ENCODE measurements at places on chromosomes 5 and 9.
A peak's percentile ranks its signal among the peaks of the same experiment; 100 is the strongest.

DNA sequence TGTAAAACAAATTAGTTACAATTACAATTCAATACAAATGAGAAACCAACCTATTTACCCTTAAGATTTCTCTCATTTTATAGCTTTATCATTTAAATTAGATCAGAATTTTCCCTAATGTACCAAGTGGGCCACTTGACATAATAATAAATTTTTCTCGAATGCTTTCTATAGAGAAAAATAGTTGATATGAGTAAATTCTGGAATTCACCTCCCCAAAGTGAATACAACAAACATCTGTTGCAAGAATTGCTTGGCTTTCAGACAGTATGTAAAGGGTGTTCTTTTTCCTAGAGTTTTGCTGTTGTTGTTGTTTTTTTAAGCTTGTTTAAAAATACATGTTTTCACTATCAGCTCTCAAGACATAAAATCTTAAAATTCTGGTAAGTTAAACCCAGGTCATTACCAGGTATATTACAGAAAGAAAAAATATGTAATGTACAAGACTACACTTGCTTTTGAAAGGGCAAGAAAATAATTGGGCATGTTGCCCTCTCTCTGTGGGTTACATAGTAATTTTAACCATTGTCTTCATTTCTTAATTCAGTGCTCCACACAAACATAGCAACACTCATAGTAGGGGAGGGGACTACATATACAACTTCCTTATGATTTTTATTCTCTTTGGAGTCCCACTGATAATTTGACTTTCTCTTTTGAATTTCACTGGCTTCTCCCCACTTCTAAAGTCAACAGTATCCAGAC, 200.6 kb downstream of the ARL15 start:
- DNase-seq = no peak

DNA sequence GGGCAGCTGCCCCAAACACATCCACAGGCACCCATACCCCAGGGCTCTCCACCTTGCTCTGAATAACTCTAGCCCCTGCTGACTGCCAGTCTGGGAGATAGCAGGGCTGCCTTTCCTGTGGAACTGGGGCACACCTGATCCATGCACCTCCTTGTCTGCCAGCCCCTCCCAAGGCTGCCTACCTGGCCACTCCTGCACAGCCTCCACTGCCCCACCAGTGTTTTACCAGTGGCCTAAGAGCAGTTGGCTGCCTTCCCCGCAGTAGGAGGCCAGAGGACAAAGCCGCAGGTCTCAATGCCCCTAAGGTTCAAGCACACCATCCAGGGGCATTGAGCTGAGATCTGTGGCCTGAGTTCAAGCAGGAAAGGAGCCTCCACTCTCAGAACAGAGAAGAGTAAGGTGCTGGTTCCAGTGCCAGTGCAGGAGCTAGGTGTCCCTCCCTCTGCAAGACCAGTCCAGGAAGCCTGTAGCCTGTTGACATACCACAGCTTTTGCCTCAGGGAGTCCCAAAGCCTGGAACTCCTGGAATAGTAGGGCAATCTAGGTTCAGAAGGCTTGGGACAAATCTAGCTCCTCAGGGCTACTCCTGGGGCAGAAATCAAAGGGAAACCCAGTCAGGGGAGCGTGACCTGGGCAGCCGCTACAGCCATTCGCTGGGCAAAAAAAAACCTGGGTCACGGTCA, 514.5 kb upstream of the PTGER4 start:
- DNase-seq = no peak

GRCh38 chr9:124849801-124850200, 3.5 kb upstream of the WDR38 start:
- no peak for DNase-seq

GRCh38 chr5:117188211-117188610, 613.6 kb upstream of the SEMA6A start:
- no peak for DNase-seq

DNA sequence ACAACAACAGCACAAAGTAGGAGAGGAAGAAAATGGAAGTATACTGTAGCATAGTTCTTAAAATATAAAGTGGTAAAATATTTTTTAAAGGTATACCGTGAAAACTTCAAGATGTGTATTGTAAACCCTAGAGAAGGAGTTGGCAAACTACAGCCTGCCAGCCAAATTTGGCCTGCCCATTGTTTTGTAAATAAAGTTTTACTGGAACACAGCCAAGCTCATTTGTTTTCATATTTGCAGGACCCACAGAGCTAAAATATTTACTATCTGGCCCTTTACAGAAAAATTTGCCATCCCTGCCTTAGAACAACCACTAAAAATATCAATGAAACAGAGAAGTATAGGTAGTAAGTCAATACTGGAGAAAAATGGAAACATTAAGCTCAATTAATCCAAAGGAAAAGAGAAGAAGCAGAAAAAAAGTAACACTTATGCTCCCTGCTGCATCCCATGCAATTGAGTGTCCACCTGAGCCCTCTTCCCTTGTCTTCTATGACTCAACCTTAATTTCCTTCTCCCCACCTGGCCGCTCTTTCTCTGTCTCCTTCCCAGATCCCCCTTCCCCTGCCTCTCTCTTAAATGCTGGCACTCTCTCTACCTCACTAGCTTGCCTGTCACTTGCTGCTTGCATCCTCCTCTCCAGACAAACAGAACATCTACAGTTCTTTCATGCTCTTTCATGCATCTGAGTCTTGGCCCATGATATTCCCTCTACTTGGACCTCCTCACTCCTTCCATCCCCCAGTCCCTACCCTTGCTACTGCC, 50.6 kb upstream of the FER start:
- peak; percentile 19 for DNase-seq

DNA sequence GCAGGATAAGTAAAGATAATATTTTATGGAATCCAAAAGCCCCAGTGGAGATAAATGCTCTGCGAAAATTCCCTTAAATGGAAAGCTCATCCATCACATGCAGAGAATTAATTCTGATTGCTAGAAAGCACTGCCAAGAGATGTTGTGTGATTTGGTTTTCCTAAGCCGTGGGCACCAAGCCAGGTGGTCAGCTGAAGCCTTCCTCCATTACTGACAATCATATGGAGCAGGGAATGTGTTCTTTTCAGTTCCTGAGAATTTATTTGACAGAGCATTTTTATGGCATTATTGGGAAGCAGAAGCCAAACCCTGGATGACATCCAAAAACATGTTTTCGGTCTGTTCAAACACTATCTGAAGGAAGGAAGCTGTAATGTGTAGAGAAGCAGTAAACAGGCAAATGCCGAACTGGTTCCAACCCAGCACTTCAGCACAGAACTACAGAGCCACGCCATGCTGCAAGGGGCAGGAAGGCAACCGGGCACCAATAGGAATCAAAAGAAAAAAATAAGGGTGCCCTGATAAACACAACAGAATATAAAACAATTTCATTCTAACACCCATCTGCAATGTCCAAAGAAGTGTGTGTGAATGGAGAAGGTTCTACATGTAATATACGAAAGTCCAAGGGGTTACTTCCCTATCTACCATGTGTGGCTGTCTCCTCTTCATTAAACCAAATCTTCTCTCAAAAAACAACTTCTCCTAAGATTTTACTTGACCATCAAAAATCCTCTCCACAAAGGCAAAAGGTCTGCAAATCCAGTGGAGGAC, 12.3 kb downstream of the ARSB start:
- DNase-seq = no peak

DNA sequence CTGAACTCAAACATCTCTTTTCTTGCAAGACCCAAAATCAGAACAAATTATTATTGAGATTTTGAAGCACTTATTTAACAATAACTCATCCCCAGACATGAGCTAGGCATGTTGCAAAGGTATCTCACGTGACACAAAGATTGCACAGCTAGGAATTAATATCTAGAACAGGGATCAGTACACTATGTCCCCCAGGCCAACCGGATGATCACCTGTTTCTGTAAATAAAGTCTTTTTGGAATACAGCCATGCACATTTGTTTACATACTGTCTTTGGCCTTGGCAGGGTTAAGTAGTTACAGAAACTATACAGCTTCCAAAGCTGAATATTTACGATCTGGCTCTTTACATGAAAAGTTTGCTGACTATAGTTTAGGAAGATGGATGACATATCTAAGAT, 287.7 kb downstream of the ACTL7B start:
- DNase-seq = no peak

- peak; percentile 27 for DNase-seq
Observed at GRCh38 chr9:121169094-121169601, 32.5 kb downstream of the RAB14 start.

DNA sequence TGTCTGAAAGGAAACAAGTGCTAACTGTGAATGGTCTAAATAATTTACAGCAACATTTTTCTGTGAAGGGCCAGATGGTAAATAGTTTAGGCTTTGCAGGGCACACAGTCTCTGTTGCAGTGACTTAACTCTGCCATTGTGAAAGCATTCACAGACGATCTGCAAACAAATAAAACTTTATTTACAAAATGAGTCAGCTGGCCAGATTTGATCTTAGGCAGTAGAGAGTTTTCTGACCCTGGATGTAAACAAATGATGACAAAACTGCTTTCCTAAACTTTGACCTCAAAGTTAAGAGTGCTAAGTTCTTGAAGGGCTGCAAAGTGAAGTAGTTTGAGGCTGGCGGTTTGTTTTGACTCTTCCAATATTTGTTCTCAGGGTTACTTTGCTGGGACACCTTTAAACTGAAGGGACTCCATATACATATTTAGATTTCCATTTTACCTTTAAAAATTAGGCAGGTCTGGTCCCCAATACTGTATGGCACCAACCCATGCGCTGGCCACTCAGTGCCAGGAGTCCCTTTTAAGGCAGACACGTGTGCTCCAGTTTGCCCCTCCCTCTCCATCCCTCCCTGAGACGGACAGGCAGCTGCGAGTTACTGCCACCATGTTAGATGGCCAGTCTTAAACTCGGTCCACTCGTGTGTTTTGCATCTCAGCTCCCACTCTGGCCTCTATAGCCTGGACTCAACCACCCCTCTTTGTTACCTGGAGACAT, 4.0 kb upstream of the ADAMTS16 start:
- no peak for DNase-seq

DNA sequence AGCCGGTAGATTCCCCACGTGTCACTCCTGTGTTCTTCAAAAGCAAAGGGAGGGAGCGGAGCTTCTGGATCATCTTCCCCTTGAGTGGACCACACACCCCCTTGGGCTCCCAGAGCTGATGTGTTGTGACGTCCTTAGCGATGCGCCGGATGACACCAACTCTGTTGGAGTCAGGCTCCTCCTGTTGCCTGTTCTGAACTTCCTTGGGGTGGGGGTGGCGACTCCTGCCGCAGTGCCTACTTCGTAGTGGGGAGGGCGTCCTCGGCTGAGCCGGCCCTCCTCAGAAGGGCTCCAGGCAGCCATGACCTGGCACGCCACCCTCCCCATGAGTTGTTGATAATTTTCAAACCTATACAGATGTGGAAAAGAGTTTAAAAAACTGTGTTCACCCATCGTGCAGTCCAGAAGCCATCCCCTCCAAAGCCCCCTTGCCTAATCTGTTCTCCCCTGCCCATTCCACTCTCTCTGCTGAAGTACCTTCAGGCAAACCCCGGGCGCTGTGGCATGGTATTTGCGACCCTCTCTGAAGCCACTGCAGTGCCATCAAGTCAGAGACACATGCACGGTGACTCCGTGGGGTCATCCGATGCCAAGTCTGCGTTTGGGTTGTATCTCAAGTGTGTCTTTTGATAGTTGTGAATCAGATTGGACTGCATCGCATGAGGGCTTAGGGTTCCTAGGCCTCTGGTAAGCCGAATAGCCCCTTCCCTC, 16.7 kb downstream of the EXOC3 start:
- no peak for DNase-seq

DNA sequence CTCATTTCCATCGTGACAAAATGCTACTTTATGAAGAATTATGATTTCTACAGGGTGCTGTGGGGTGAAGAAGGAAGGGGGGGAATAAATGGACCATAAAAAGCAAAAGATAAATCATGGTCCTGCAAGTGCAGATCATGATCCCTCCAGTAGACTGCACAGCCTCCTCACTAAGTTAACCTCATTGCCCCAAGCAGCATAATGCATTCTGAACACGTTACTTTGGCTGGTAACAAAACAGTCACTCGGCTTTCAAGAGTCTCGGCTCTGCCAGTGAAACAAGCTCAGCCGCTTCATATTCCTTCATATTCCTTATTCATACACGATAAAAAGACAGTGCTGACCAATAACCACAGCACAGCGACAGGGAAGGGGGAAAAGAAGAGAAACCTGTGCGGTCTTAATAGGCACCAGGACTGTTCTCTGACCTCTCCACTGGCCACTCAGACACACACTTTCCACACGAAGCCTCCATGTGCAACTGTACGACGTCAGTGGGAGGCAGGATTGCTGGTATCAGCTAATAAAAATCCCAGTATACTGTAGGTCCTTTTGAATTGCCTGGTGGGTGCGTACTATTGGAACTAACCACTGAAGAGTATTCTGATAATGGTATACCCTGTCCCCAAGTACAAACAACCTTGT, 60.5 kb downstream of the ANKH start:
- no peak for DNase-seq

- DNase-seq = no peak
Observed at GRCh38 chr9:19186232-19186631, 44.3 kb upstream of the DENND4C start.

- DNase-seq = no peak
Observed at GRCh38 chr9:109442716-109443115, 55.4 kb downstream of the PTPN3 start.

DNA sequence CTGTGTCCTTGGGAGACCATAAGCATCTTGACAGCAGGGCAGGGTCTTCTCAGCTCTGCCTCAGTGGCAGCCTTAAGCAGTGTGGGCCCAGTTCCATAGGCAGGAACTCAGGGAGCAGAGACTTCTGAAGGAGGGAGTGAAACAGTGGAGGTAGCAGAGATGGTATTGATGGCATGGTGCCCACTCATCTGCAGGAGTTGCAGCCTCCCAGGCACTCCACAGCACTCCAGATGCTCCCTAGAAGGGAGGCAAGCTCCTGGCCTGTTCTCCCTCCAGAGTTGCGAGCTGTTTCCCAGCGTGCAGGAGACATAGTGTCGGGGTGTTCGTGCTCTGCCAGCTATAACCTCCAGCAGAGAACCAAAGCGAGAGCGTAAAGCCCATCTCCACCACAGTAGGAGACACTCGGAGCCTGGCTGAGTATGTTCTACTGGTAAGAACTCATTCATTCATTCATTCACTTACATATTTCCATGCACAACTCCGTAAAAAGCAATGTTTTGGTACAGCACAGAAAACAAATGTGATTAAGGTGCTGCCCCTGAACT, 31.4 kb upstream of the UNC5A start:
- DNase-seq = no peak

DNA sequence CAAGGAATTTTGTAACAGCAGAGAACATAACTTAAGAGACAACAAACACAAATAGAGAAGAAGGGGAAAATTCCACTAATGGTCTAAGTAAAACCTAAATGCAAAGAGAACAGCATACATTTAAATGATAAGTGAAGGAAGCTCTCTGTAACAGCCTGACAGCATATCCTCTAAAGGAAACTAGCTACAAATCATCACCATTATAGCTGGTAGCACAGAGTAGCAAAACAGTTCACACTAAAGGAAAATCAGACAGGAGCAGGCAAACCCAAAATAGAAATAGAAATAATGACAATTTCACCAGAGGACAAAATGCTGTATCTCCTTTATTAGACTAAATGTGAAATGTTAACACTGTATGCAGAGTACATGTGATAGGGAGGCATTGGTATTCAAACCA, 532.8 kb downstream of the PTPRD start:
- no peak for DNase-seq
